ENCODE measurements at places on chromosomes 4 and X.

DNA sequence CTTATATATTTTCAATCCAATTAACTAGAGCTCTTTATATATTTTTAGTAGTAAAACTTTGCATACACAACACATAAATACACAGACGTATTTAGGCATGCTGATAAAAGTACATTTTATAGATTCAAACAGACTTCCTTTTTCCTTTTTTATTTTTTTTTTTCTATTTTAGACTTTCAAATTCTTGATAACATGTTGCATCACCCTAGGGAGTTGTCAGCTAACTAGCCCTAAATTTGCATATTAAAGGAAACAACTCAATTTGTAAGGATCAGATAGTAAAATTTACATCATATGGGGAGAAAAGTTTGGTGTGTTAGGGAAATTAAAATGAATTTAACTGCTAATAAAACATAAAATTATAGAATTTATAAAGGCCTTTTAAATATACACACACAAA is 47.4 kb upstream of the APOOL start:
- no peak for DNase-seq

- DNase-seq: peak; percentile 88
Measured at GRCh38 chr4:152590179-152591031, 54.5 kb upstream of the FBXW7 start.

DNA sequence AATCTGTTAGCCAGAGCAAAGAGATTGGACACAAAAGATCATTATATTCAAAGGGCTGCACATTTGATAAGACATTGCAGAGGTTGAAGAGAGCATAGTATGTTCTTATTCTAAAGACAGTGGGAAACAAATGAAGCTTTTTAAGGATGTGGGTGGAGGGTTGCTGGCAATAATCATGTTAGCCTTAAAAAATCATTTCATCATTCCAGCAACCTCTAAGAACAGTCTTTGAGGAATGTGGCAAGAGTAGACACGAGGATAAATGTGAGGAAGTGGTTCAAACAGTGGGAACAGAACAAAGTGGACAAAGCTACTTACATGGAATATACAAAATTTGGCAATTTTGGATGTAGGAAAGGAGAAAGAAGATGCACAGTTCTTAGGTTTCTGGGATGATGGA is 167.3 kb upstream of the SPRY1 start:
- DNase-seq: no peak

DNA sequence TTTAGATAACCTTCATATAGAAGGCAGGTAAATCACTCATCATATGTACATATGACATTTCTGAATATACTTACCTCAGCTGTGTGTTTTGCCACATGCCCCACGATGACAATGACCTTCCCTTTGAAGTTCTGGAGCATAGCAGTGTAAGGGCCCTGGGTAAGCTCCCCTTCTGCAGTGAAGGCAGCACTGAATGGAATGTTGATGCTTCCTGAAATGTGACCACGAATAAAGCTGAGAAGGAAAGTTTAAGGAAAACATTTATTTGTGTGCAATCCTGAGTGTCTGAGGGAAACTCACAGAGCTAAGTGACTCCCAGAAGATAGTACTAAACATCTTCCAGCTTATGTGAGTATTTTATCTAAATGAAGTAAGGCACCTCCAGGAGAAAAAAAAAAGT is 200.1 kb downstream of the NPNT start:
- no peak for DNase-seq

- no peak for DNase-seq
Measured at GRCh38 chr4:128703948-128704347, 105.6 kb upstream of the JADE1 start.

DNA sequence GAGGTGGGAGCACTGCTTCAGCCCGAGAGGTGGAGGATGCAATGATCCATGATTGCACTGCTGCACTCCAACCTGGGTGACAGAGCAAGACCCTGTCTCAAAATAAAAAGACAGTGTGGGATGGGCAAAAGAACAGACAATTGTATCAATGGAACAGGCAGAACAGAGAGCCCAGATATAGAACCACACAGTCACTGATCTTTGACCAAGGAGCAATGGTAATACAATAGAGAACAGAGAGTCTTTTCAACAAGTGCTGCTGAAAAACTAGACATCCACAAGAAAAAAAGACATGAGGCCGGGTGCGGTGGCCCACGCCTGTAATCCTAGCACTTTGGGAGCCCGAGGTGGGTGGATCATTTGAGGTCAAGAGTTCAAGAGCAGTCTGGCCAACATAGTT is 5.9 kb downstream of the FAM53A start:
- DNase-seq: no peak

DNA sequence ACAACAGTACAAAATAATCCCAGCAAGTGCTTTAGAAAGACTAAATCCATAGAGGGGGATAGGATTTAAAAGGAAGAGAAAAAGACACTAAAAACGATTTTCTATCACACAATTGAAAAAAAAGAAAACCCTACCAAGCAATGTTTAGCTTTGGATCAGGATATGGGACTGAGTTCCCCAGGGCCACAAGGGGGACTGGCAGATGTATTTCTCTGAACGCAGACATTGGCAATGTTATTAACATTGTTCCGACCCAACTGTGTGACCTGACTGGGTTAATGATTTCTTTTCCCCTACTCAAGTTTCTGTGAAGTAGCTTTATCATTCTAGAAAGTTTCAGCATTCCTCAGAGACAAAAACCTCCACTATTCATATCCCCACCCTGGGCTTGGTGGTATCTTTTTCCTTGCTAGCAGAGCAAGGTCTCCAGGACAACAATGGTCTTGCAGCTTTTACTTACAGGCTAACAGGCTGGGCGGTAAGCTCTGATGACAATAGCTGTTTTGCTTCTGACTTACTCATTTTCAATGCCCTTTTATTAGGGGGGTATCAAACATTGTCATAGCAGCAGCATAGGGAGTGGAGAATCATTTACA is 25.8 kb downstream of the SLC7A11 start:
- no peak for DNase-seq

DNA sequence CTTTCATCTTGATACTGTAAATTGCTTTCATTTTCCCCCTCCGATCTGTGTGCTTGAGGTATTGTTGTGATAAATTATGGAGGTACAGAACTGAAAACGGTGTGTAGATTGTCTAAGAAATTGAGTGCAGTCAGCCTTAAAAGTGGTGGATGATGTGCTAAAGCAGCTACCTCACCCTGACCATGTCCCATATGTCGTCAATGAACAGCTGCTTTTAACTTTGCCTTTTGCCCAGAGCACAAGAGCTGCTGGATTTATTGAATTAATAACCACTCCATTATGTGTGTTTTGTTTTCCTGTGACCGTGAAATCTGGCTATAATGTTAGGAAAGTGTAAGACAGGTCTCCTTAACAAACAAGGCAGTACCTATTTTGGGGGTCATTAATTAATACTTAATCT is 581.9 kb upstream of the PITX2 start:
- no peak for DNase-seq

DNA sequence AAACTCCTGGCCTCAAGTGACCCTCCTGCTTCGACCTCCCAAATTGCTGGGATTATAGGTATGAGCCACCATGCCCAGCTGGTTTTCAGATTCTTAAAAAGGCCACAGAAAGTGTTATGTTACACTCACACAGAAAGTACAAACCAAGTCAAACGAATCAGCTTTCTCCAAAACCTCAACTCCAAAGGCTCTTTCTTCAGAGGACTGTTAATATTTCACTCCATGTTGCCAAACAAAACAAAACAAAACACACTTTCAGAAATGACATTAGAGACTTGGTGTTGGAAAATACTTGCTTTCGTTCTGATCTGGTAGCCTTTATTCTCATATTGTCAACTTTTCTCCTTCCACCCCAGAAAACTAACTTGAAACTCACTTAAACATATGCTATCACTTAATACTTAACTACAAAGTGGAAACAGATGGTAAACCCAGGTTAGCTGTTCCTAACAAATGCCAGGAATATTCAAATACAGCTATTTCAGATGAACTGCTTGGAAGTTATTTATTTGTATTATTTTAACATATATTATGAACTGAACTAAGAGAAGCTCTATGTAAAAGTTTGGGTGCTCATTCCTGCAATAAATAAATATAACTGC is 34.7 kb downstream of the RLIM start:
- DNase-seq: no peak

DNA sequence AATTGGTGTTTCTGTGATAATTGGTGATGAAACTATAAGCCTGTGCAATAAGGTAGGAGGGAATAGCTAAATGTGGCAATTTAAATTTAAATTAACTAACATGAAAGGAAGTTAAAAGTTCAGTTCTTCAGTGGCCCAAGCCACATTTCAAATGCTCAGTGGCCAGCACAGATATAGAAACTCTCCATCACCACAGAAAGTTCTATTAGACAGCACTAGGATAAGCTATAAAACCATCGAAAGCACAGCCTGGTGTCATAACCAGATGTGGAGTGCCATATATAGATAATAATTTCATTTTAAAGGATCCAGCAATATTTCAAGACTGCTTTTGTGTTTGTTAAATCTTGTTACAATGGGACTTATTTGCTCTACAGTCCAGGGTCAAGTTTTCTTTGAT is 119.3 kb upstream of the NR3C2 start:
- no peak for DNase-seq

DNA sequence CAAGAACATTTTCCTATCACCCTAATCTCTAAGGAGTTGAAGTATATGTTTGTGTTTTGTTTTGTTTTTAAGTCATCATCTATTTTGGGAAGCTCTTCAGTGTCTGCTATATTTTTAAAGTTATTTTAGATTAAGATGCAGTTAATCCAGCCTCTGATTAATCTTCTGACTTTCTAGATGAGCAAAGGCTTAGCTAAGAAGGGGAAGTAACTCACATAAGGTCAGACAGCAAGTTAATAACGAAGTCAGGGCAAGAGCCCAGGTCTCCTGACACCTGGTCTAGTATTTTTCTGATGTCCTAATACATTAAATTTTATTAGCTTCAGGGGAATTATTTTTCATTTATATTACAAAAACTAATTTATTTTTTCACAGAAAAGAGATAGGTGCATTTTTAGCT is 168.5 kb downstream of the SOWAHB start:
- no peak for DNase-seq

DNA sequence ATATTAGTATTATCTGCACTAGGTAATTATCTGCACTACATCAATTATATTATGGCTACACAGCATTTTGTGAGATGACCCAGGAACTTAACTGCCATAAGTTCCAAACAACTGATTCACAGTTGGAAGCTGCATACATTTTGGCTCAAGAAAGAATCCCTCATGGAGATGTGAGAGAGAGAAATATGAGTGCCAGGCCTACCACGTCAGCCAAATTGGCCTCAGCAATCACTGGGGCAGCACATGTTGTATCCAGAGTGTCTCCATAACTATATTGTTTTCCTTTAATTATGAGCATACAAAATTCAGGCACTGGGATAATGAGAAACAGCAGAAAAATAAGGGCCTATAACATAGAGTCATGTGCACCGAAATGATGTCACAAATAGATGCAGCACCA is 174.2 kb upstream of the DMD start:
- DNase-seq: no peak

DNA sequence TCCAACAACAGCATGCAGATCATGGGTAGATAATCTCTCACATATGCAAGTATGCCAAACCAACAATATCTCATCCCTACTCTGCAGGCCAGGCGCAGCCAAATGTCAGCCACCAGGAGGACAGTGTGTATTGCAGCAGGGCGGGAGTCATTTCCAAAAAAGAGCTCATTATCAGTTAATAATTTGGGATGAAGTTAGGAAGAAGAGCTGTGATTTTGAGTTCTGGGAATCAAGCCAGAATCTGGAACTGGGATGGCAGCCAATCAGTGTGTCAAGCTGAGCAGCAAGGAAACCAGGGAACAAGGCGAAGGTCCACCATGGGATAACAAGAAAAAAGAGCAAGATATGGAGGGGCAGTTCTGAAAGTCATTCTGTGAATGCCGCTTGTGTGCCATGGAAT is 88.2 kb upstream of the CAMK2D start:
- no peak for DNase-seq

GRCh38 chr4:145635117-145635516 is 15.9 kb downstream of the MMAA start:
- DNase-seq: no peak

- DNase-seq: no peak
Measured at GRCh38 chr4:185379326-185380295, 16.1 kb downstream of the LRP2BP start.

- no peak for DNase-seq
Measured at GRCh38 chr4:163085085-163085484, 81.6 kb downstream of the NAF1 start.

DNA sequence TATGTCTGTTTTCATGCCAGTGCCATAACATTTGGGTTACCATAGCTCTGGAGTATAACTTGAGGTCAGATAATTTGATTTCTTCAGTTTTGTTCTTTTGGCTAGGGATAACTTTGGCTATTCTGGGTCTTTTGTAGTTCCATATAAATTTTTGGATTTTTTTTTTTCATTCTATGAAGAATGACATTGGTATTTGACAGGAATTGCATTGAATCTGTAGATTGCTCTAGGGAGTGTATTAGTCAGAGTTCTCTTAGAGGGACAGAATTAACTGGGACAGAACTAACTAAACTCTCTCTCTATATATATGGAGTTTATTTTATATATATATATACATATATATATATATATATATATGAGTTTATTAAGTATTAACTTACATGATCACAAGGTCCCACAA is 32.2 kb upstream of the SLIT2 start:
- DNase-seq: no peak

GRCh38 chr4:176195184-176195978 is at the start of gene SPATA4:
Gene SPATA4, minus strand, starts transcription at chr4:176195585. Its CDS starts 23 bp downstream, at chr4:176195562.
- peak; percentile 87 for DNase-seq

GRCh38 chrX:119406776-119407175 is 7.6 kb downstream of the SLC25A43 start:
- DNase-seq: no peak

DNA sequence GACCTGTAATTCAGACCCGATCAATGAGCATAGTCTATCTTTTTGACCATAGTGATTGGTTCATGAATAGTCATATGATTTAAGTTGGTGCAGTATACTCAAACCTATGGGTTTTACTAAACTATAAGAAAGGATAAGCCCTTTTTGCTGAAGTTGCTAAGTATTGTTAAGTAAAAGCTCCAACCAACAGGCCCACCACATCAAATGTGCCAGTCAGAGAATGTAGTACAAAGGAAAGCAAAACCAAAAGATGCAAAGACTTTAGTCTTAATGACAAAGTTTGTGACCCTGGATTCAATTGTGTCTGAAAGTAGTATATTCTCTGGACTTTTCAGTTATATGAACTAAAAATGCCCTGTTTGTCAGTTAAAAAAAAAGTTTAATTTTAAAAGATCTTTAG is 208.1 kb upstream of the TET2 start:
- no peak for DNase-seq

- no peak for DNase-seq
Measured at GRCh38 chr4:38692421-38692820, 28.4 kb downstream of the KLF3 start.

DNA sequence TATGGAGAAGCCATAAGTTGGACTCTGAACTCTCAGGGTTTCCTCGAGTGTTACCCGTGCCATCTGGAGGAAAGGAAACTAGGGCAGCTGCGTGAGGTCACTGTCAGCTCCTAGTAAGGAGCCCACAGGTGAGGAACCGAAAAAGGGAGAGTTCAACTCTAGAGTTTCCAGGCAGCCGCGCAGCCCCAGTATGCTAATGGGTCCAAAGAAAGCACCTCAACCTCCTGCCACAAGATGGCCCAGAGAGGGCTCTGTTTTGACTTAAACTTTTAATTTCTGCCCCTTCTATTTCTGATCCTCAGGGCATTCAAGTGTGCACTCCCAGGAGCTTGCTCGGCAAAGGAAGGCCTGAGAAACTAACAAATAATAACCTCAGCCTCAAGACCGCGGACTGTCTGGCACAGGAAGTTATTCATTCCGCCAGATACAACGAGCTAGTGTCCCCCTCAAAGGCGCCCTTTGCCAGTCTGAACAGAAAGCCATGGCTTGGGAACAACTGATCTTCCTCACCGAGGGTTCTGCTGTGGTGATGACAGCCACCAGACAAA is 13.9 kb downstream of the SCARB2 start:
- DNase-seq: peak; percentile 41

Measured in NCI-H2171 treated with DMSO at 0.1 percent for 48 hours (cell line).